ENCODE measurements at places on chromosomes 2 and 18.

DNA sequence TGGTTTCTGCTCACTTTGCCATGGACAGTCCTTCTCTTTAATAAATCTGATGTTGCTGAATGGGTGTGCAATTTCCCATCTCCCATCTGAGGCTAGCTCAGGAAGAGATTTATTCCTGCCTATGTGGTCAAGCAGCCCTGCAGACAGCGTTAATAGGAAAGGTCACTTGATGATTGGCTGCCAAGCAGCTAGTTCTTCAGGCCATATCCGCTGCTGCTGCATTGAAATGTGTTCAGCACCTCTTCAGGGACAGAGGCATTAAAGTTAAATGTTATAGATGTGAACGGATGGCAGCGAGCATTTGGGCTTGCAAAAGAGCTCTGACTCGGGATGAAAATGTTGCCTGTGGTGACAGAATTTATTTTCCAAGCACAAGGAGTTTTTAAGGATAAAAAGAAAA lies 474.2 kb downstream of the PIK3C3 start:
- no peak for DNase-seq

GRCh38 chr18:2547477-2548087 lies 23.7 kb downstream of the METTL4 start:
- peak; percentile 62 for DNase-seq

DNA sequence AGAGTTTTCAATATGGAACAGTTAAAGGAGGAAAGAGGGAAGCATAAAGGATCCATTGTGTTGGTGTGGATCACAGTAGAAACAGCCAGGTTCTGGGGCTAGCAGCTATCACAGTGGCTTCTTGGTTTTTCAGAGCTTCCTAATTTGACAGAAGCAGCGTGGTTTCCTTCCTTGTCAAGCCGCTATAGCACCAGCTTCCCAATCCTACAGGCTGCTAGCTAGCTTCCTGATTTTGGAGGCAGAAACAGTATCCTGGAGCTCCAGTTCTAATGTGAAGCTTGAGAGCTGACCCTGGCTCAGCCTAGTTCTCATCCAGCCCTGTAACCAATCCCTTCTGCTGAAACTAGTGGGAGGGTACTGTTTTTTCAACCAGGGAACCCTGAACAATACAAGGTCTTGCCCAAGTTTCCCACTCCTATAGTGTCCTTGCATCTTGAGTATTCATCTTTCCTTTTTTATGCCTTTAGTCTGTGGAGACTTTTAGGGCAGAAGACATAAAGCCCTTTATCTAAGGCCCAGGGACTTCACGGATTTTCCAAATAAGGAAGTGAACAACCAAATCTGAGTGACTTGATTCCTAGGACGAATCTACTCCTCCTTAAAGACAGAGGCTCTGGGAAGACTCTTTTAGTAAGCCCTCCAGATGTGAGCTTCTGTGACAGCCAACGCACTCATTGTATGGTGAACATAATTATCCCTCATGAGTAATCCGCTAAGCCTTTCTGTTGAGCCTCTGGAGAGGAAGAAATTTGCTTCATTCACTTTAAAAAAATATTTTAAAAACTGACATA lies 33.8 kb downstream of the CCDC93 start:
- no peak for DNase-seq

DNA sequence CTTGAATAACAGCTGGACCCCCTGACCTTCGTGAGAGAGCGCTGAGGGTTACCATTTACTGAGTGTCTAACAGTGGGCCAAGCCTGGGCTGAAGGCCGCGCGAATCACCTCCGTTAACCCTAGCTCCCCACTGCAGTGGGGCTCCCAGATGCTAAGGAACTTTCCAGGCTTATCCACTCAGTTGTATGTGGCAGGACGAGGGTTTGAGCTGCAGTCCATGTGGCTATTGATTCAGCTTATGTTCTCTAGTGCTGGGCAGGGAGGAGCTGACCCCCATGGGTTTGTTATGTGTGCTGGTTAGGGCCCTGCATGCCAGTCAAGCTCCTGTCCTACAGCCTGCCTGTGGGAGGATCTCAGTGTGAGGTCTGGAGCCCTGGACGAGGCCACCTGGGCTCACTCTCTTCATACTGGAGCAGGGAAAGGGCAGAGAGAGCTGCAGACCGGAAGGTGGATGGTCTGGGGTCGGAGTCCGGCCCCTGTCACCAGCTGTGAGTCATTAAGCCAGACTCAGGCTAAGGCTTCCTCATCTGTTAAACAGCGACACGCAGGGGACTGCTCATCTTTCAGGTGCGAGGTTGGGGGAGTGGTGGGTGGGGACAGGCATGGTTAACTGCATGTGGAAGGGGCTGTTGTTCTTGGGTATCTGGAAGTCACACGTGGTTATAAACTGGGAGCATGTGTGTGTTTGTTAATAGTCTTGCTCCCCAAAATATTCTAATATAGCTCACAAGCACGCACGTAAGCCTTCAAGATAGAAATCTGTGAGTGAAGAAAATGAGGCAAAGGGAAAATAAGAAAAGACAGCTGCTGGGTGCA lies 6.6 kb downstream of the PSD4 start:
- no peak for DNase-seq

DNA sequence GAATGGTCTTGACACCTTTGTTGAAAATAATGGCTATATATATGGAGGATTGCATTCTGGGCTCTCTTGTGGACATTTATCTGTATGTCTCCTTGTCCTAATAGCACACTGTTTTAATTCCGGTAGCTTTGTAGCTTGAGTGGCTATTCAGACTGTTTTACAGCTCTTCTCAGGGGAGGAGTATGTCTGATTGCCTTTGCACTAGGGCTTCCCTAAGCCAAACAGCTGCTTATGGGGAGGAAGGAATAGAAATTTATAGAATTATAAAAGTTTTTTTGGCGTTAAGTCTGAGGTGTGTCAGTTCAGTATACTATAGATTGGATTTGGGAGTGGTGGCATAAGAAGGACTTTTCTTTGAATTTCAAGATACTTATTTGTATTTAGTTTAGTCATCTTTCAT lies 12.6 kb downstream of the SEH1L start:
- DNase-seq: no peak

- no peak for DNase-seq
These were observed 717 bp downstream of the IHH start for GRCh38 chr2:219059725-219060682.

DNA sequence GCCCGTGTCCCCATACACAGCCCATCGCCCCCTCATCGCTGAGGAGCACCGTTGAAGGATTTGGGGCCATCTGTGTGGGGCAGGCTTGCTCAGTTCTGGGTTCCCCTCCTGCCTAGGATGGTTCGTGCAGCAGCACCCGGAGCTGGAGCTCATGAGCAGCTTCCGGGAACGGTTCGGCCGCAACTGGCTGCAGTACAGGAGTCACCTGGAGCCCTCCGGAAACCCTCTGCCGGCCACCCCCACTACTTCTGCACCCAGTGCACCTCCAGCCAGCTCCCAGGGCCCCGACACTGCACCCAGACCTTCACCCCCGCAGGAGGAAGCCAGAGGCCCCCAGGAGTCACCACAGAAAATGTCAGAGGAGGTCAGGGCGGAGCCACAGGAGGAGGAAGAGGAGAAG lies 10.3 kb downstream of the STK11IP start:
- no peak for DNase-seq

DNA sequence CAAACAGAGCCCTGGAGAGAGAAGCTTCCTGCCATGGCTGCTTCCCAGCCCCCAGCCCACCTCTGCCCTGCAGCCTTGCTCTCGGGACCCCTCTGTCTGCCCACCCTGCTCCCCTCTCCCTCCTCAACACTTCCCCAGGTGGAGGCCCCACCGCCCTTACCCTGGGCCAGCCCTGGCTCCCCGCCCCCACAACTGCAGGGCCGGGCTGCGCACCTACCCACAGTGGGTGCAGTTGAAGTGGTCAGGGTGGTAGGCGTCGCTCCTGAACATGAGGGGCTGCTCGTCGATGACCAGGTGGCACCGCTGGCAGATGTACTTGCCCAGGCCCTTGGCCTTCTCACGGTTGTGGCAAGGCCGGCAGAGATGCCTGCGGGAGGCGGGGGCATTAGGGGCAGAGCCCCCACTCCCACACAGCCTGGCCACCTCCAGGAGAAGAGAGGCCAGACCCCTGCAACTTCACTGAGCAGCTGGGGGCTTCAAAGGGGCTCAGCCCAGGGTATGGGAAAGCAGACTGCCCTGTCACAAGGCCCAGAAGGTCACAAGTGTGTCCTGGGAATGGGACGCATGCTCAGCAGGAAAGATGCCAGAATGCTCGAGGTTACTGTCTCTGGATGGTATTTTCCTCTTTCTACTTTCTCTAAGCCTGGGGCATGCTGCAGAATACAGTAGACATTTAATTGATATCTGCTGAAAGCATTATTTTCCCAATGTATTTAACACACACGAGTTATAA lies 3.1 kb upstream of the GPR17 start:
- no peak for DNase-seq

GRCh38 chr18:12990641-12990966 lies 558 bp upstream of the CEP192 start:
- no peak for DNase-seq

Data from GM12865 (cell line).